ENCODE measurements at places on chromosomes 4 and X.

DNA sequence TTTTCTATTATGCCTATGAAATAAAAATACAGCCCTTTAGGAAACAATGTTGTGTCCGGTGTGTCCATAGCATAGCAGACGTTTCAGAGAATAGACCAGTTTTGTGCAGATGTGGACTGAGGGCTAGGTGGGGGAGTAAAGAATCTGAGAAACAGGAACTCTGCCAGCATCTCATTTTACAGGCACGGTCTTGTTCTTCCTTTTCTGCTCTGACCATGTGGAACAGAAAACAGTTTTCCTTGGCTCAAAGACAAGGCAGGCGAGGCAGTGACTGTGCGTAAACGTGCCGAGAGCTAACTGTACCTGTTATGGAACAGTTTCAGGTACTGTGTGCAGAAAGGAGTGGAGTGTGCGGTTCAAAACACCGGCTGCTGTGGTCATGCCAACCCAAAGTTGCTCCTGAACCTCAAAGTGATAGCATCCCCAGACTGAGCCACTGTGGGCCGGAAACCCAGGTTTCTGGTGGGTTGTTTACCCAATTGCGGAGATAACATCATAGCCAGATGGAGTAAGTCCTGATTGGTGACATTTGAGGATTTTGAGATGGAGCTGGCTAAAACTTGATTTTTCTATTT is 20.2 kb downstream of the CNGA2 start:
- no peak for DNase-seq

DNA sequence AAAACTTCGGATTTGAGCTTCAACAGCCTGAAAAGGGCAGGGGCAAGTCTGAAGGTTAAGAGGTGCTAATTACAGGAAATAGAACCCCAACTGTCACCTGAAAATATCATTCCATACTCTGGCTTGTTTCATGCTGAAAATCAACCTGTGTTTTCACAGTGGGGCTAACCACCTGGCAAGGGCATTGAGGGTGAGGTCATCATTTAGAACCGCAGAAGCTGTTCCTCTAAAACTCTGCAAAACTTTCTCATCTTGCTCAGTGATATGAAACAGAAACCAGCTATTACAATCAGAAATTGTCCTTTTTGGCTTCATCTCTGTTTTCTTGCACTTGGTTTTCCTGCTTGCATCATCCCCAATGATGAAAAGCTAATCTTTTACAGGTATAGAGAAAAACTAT is 247.6 kb downstream of the DCLK2 start:
- no peak for DNase-seq

DNA sequence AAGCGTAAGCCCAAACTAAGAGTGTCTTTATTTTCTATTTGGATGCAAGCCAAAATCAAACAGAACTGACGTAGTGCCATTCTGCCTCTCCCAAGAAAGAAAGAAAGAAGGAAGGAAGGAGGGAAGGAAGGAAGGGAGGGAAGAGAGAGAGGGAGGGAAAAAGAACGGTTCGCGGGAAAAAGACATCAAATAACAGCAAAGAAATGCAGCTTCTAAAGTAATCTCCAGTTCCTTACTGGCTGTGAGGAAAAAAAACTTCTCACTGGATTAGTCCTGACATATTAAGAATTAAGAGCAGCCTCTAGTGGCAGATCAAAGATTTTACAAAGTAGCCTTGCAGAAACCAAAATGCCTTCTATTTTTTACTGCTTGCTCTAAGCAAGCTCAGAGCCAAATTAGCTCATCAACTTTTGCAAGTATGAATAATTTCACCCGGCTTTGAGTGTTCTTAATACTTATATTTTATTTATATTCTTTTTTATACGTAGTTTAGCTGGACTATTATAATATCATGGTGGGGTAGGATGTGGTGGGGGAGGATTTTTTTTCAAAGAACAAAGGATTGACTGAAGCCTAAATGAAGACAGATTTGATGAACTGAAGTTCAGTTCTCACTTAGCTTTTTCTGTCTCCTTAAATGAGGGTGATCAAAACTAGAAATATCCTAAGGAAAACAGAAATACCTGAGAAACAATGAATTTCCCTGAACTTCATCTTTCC is 36.6 kb downstream of the PITX2 start:
- DNase-seq = no peak

DNA sequence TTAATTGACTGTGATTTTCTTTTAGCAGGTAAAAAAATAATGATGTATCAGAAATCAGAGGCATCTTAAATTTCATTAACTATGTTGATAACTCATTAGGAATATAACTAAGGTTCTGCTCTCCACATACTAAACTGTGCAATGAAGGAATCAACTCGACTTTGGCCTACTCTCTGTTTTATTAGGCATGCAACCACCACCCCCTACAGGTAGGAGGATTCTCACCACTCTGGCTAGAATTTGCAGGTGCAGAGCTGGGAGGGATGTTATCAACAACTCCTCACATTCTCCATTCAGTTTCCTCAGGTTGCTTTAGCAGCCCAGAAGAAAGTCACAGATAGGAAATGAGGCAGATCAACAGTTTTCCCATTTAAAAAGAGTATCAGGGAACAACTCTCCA is 160.1 kb downstream of the COX18 start:
- no peak for DNase-seq

DNA sequence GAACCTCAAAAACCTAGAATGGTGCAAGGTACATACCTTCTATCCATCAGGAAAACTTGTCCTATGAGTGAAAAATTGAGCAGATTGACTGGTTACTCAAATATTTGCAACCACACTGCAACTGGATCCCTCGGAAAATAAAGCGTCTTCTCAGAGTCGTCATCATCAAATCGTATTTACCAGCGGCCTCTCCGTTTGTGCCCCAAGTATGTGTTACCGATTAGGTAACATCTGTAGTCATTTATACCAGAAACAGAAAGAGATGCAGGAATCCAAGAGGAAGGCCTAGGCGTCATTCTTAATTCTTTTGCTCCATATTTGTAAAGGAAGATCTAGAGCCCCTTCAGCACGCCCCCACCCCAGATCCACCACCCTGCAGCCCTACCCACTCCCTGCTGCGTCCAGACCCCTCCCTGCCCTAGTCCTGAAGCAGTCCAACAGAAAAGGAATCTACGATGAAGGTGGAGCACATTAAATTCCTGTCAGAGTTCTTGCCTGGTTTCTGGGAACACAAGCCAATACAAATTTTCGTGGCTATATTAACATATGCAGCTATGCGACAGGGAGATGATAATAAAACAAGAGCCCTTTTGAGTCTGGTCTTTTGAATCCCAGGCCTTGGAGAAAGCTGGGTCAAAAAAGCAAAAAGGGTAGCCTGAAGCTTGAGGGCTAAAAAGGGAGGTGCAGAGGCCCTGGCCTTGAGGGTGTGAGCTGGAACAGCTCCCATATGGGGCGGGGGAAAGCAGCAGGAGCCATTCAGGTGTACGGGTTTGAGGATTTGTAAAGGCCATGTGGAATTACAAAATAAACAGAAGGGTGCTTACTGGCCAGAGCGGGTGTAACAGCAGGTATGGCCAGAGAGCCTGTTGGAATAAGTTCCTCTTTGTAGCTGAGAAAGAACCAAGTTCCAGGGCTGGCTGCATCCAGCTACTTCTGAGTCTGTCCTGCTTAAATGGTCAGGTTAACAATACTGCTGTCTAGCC is 77.0 kb downstream of the ZNF827 start:
- DNase-seq = no peak

DNA sequence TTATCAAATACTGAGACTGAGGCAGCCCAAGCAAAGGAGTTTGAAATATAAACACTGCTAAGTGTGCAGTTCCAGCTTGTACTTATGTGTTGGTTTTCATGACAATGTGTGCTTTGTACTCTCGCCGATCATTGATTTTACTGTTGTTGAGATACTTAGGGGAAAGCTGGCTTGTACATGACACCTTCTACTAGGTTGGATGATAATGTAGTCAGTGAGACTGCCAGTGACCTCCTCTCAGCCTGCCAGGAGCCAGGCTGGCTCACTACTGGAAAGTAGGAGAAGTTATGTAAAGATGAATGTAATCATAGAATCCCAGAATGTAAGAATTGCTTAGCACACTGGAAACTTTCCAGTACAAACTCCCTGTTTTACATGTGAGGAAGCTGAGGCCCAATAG is 132.0 kb downstream of the AFF2 start:
- DNase-seq = no peak

GRCh38 chrX:72394518-72395170 is 88.9 kb upstream of the CITED1 start:
- DNase-seq = no peak

GRCh38 chr4:89166971-89167475 is 55.7 kb downstream of the TIGD2 start:
- no peak for DNase-seq

DNA sequence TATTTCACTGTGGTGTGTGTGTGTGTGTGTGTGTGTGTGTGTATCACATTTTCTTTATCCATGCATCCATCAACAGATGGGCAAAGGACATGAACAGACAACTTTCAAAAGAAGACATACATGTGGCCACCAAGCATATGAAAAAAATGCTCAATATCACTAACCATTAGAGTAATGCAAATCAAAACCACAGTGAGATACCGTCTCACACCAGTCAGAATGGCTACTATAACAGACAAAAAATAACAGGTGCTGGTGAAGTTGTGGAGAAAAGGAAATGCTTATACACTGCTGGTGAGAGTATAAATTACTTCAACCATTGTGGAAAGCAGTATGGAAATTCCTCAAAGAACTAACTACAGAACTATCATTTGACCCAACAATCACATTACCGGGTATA is 83.4 kb downstream of the PALLD start:
- no peak for DNase-seq

- DNase-seq = no peak
Observed at GRCh38 chrX:118565853-118566252, 70.2 kb downstream of the DOCK11 start.

DNA sequence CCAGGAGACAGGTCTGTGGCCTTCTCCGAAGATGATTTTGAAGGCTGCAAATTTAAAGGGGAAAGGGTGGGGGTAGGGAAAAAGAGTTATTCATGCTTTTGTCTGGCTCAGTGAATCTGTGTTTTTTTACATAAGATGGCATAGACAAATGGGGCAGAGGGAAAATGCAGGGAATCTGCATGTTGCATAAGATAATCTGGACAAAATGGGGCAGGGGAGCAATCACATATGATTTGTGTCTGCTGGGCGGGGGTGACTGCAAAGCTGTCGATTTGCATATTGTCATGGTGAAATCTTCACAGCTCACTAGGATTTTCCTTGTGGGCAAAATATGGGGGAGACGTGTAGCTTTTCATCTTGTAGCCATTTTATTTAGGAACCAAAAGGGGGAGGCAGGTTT is 29.4 kb upstream of the GYG2 start:
- DNase-seq = no peak

DNA sequence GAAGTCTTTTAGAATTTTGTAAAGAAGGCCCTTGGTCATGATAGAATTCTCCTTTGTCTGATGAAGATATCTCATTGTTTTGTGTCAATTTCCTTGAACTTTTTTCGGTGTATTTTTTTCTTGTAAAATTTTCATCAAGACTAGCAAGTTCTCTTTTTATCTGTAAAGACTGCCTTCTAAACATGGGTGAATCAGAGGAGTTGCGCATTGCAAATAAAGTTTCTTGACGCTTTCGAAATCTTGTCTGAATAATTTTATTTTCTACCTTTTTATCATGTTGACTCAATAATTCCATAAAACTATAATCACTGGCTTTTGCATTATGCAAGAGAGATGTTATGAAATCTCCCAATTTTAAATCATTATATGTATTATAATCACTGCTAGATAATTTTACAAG is 66.2 kb downstream of the NCAPG start:
- no peak for DNase-seq

DNA sequence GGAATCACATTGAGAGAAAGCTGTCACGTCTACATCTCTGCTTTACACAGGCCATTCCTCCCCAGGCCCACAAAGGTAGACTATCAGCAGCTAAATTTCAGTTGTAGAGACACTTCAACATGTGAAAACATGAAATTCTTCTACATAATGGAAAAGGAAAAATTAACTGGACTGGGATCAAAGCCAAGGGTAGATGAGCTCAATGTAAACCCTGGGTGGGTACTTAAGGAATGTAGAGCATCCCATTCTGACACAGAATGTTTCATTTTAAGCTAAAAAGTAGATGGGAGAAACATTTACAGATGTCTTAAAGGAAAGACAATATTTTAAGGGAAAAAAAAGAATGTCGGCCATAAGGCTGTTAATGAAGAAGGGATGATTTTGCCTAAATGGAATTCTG is 51.3 kb upstream of the NPNT start:
- no peak for DNase-seq
